ENCODE measurements at places on chromosomes 4 and X.

GRCh38 chr4:185219551-185220344 lies 10.3 kb downstream of the SNX25 start:
- no peak for DNase-seq

DNA sequence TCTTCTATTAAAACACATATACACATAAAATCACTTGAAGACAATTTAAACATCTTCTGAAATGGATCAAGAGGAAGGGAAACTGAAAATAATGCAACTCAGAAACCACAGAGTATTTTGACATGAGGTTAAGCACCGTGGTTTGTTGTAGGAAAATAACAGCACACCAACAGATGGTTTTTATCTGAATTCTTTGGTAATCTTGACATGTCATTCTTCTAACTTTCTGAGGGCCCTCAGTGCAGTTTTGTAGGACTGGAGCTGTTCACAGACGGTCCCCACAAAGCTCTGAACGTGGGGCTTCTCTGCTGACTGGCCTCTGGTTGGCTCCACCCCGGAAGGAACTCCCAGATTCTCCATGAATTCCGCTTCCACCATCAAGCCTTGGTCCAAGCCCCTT lies 16.0 kb upstream of the TLR8 start:
- DNase-seq: no peak

DNA sequence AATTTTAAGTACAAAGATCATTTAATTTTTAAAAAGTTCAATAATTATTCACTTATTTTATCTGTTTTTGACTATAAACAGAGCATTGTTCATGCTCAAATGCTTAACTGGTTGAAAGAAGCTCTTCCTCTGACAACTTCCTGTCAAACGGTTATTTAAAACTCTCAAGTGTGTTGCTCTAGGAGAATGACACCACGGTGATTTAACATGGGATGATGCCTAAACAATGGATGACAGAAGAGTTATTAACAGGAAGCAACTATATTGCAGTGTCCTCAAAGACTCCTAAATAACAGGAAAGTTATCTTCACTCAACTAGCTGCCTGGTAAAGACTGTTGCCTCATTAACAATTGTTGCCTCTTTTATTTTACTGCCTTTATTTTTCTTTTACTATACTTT lies 509.6 kb downstream of the PACRGL start:
- no peak for DNase-seq

- no peak for DNase-seq
These were observed 10.0 kb upstream of the OPHN1 start for GRCh38 chrX:68443155-68443868.

Data from NCI-H524 treated with DMSO at 0.1 percent for 48 hours (cell line).